ENCODE measurements at places on chromosomes 11 and 22.

DNA sequence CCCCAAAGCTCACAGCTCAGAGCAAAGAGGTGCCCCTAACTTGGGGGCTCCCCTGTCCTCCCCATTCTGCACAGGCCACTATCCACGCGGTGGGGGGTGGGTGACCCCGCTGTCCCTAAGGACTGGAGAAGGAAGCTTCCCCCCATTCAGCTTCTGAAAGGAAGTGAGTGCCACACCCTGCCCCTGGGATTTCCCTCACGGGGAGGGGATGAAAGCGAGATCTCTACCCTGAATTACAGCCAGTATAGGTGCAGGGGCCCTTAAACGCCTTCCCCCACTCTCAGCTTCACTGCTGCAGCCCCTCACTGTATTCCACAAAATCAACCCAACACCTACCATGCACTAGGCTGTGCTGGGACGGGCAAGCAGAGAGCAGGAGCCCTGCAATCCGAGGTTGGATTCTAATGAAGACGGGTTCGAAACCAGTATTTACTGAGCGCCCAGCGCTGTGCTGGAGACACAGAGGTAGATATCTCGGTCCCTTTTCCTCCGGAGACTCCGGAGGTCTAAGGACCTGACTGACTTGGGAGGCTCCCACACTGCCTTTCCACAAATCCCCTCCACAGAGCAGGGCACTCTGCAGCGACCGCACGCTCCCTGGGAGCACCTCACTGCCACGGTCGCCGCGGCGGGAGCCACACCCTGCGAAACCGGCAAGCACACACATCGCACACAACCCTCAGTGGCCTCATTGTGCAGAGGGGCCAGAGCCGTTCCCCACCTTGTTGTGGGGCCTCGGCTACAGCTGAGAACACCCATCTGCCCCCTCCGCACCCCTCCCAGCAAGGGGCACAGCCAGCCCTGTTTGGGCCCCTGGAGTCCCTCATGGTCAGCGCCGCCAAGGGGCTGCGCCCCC is 1.8 kb downstream of the AHNAK start:
- DNase-seq: no peak

DNA sequence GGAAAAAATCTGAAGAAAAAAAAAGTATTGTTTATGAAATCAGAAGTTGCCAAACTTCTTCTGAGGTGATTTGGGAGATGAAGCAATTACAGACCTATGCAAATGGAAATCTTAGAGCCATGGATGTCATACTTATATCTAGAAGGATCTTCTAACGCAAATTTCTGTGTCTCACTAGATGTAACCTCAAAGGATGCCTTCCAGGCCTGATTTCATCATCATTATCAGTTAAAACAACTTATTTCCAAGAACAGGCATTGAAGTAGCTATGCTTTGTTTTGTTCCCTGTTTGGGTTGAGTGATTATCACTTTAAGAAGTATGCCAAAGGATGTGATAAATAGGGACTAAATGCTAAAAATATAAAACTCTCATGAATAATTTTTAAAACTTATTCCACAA is 43.9 kb upstream of the ANGPTL5 start:
- DNase-seq: no peak

- DNase-seq: no peak
Measured at GRCh38 chr11:81960443-81960842, 773.2 kb downstream of the FAM181B start.

DNA sequence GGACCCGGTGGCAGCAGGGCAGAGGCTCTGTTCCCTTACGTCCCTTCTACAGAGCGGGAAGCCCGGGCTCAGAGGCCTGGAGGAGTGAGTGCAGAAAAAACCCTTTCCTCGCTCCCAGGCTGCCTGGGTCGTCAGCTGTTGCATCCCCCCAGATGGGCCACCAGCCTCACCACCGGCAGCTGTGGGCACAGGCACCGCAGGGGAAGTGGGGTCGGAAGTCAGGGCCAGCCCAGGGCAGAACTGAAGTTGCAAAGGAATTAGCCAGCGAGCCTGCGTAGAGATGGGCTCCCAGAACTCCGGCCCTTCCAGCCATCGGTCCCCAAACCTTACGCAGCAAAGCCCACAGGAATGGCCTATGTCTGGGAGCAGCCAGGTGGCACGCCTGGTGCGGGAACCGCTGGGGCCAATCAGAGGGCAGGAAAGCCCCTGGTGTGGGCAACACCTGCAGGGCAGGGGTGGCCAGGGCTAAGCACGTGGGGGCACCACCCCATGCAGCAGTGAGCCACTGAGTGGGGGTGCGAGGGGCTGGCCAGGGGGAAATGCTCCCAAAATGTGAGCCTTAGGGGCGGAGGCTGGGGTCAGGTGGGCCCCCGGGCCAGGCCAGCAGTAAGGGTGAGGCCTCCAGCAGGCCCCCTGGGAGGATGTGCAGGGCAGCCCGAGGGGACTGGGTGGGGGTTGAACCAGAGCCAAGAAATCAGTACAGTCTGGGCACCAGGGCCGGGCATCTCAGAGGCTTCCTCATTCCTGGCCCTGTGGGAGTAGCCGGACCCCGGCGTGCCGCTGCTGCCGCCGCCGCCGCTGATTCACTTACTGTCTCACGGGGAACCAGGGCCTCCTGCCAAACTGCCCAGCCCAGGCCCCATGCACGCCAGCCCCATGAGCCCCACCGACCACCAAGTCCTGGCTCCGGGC is 58.2 kb downstream of the WNT7B start:
- no peak for DNase-seq

DNA sequence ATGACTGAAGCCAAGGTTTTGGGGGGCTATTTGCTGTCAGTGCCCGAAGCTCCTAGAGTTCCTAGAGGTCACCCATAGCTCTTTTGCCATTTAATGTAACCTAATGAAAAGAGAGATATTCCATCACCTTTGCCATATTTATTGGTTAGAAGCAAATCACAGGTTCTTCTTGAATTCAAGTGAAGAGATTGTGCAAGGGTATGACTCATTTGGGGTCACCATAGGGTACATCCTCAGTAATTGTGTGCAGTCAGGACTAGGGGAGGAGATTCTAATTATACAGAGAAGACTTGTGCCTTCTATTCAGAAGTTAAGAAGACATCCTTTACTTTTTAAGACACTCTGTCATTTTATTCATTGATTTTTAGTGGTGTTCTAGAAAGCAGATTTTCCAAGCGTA is 6.9 kb upstream of the PRAME start:
- no peak for DNase-seq

- no peak for DNase-seq
Measured at GRCh38 chr22:35742342-35743100, 24.8 kb downstream of the APOL5 start.

DNA sequence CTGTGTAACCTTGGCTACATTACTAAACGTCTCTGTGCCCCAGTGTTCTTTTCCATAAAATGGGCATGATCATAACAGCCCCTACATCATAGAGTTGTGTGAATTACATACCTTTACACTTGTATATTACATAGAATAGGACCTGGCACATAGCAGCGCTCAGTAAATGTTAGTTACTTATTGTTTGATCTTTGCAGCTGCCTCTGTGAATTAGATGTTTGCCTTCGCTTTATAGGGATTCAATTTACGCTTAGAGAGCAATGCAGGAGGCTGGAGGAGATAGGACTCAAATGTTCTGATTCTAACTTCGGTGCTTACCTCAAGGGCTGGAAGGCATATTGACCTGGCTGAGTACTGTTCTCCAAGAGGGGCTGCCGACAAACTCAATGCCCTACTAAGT is 10.4 kb upstream of the TIMP3 start:
- DNase-seq: no peak
